ENCODE measurements at places on chromosomes 2 and 18.

GRCh38 chr2:69173706-69174105 lies 160.7 kb downstream of the ANTXR1 start:
- DNase-seq, result no peak

- DNase-seq, result no peak
Measured at GRCh38 chr2:224650815-224651439, 65.2 kb downstream of the CCDC195 start.

DNA sequence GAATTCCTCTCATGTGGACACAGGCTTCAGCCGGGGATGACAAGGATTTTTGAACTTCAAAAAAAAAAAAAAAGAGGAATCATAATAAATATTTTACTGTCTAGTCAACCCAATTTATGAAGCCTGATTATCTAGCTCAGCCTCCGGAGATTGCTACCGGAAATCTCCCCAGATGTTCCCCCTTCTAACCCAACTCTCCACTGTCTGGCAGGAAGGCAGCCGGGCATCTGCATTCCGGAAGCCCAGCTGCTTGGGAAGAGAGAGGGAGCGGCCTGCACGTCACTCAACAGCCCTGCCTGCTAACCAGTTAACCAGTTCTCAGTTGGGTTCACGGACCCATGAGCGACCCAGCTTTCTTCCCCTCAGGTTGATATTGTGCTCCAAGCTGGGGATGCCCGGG lies 87.2 kb upstream of the POU3F3 start:
- no peak for DNase-seq

DNA sequence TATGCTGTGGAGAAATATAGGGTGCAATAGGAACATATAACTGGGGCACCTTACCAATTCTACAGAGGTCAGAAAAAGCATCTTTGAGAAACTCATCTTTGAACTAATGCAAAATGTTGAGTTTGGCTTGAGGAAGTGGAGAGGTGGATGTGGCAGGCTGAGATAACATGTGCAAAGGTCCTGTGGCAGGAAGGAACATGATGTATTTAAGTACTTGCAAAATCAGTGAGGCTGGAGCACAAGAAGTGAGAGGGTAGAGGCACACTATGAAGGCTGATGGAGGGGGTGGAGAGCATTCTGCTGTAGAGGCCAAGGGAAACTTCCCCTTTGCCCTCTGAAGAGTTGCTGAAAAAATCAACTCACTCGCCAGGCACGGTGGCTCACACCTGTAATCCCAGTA lies 14.7 kb upstream of the RAB1A start:
- DNase-seq, result no peak

DNA sequence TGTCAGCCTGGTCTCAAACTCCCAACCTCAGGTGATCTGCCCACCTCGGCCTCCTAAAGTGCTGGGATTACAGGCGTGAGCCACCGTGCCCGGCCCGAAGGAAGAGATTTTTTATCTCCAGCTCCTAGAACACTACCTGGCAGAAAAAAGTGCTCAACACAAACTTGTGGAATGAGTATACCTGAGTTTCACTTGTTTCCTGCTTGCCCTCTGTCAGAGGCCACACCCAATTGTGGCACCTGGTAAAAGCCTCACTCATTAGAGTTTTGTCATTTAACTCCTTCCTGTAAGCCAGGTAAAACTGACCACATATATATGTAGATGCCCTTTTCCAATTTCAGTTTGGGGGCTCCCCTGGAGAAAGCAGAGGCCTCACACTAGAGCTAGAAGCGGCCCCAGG lies 42.2 kb upstream of the RTN4 start:
- DNase-seq, result no peak

- DNase-seq, result no peak
Measured at GRCh38 chr2:67574230-67574629, 177.1 kb downstream of the ETAA1 start.

GRCh38 chr18:706405-706804 lies 6.0 kb downstream of the ENOSF1 start:
- DNase-seq, result no peak

- DNase-seq, result no peak
Measured at GRCh38 chr2:189178054-189178453, 1.5 kb downstream of the COL5A2 start.

DNA sequence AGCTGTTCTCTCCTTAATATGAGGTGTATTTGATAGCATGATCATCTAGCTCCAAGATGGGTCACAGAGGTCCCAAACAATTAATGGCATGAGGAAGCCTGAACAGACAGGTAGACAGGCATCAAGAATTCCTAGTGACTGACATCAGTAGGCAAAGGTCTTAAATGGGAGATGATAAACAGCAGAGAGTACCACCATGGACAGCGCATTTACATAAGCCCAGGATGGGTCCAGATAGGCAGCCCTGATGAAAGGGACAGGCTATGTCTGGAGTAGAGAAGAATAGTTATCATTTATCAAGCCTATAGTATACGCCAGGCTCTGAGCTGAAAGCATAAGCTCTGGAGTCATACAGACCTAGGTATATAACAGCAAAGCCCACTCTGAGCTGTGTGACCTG lies 434.7 kb upstream of the SETBP1 start:
- DNase-seq, result no peak

DNA sequence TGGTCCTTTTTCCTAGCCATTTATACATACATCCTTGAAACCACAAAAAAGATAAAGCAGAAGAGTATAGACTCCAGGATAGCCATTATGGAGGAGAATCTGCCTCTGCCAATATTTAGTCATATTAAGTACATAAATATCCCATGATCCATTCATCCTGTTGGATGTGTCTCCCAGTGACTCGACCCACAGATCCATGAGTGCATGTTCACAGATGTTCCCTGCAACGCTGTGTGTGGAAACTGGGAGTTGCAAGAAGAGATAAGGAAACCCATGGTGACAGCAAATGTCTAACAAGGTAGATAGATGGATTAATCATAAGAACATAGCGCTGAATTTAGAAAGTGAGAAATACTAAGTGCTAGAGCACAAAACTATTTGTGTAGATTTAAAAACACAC lies 34.5 kb downstream of the STK39 start:
- DNase-seq, result no peak

- DNase-seq, result no peak
Measured at GRCh38 chr2:133835821-133836619, 267.8 kb upstream of the NCKAP5 start.

DNA sequence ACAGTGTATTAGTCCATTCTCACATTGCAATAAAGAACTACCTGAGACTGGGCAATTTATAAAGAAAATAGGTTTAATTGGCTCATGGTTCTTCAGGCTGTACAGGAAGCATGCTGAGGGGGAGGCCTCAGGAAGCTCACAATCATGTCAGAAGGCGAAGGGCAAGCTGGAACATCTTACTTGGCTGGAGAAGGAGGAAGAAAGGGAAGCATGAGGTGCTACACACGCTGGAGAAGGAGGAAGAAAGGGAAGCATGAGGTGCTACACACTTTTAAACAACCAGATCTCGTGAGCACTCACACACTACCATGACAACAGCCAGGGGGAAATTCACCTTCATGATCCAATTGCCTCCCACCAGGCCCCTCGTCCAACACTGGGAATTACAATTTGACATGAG lies 95.3 kb upstream of the FAM110C start:
- DNase-seq, result no peak

GRCh38 chr2:201151127-201151981 lies 31.6 kb upstream of the CASP10 start:
- DNase-seq, result no peak

- no peak for DNase-seq
Measured at GRCh38 chr2:20093263-20094141, 42.1 kb upstream of the LAPTM4A start.

GRCh38 chr2:226609366-226609765 lies 190.3 kb downstream of the IRS1 start:
- no peak for DNase-seq

DNA sequence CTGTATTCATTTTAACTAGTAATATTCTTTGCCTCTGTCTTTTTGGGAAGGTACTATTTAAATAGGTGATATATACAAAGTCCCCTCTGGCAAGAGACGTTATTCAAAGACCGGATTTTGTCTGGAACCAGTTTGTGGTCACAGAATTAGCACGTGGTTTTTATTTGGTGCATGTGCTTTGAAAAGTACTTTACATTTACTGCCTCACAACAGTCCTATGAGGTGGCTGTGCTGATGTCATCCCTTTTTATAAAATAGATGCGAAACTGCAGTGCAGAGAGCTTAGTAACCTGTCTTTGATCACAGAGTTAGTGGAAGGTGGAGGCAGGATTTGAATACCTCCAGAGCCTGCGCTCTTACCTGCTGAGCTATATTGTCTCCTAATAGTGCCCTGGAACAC lies 4.0 kb downstream of the LPIN1 start:
- DNase-seq, result no peak

DNA sequence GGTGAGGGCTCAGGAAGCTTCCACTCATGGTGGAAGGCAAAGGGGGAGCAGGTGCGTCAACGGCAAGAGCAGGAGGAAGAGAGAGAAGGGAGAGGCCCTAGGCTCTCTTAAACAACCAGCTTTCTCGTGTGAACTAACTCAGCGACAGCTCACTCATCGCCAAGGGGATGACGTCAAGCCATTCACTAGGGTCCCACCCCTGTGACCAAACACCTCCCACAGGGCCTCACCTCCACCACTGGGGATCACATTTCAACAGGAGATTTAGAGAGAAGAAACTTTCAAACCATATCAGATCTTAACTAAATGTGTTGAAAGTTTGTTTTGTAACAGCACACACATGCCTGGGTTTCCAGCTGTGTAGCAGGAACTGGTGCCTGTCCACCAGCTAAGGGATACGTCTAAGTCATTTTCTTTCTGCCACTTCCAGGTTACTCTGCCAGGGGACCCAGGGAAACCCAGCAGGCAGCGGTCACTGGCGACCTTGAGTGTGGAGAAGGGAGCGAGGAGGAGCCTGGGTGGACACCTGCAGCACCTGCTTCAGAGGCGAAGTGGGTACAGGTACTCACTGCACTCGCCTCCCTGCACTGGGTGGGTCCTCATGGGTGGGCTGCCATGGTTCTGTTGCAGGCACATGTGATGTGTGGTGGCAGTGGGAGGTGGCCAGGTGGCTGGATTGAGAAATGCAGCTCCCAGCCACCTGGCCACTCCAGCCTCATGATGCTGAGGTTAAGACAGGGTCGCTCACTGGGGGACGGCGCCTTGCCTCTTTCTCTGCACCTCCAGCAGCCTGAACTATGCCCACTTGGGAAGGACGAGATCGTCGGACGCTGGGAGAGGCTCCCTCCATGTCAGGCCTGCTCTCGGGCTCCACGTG lies 8.4 kb upstream of the GPC1 start:
- DNase-seq, result no peak

GRCh38 chr2:232761301-232761907 lies 15.0 kb downstream of the KCNJ13 start:
- no peak for DNase-seq

- no peak for DNase-seq
Measured at GRCh38 chr18:3748086-3748485, 298.1 kb downstream of the TGIF1 start.

GRCh38 chr2:219116776-219117646 lies 43.6 kb downstream of the NHEJ1 start:
- no peak for DNase-seq

DNA sequence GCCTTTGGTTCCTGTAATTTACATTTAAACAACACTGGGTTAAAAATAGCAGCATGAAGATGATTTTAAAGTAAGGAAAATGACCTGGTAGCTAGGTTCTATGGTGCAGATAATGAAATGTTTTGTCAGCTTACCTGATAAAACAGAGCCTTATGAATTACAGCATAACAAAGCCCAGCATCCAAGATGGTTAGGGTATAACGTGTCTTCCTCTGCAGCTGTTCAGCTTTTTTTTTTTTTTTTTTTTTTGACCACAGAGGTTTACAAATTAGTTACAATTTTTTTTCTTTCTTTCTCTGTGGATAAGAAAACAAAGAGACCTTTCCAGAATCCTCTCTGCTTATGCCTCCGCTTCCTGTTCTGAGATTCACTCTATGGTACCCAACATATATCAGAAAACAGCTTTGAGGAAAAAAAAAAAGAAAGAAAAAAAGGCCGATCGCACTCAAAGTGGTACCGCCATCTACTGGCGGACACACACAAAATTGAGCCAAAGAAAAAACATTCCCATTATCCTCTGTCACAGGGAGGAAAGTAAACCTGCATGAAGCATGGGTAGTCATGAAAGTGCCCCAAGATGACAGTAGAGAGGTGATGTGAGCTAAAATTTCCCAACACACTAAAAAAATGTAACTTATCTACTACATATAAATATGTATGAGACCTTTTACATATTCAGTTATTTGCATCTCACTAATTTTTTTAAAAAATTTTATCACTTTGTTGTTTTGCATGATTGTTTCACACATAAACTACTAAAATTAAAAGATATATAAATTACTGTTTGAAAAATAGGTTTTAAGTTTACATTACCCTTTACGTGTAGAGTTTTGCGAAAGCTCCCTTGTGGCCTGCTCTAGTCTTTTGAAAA lies at the start of gene SCN3A:
Gene SCN3A (minus strand): TSS at position 362 of the 871 bp plus-strand sequence. CDS start 27,656 bp downstream, outside the sequence.
- DNase-seq, result no peak

DNA sequence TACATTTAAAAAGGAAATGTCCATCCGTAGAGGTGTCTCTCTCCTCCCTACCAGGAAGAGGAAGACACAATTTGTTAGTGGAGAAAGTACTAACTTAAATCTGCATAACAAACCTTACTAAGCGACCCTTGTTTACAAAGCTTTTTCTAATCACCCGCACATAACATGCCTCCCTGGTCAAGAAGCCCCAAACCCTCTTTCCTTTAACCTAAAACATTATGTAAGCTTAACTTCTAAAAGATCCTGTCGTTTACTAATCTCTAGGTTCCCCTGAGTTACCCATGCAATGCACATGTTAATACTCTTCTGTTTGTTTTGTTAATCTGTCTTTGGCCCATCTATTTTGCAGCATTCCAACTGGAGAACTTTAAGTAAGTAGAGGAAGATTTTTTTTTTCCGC lies 630.3 kb upstream of the NRXN1 start:
- DNase-seq, result no peak

DNA sequence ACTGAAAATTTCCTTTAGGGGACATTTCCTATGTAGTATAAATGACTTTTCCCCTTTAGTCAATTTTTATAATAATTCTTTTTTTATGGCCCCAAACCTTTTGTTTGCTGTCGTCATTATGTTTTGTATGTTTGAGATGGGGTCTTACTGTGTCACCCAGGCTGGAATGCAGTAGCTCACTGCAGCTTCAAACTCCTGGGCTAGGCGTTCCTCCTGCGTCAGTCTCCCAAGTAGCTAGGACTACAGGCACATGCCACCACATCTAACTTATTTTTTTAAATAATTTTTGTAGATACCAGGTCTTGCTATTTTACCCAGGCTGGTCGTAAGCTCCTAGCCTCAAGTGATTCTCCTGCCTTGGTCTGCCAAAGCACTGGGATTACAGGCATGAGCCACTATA lies 30.8 kb upstream of the GALM start:
- DNase-seq, result no peak

- no peak for DNase-seq
Measured at GRCh38 chr18:43571078-43571689, 293.9 kb upstream of the SYT4 start.

- DNase-seq, result no peak
Measured at GRCh38 chr18:23765931-23766330, 76.7 kb downstream of the LAMA3 start.
